Choroid plexus epithelial cell (primary cell): ENCODE measurements at places on chromosomes 5 and 9.

GRCh38 chr9:91043811-91044175, 242.2 kb downstream of the SYK start:
- DNase-seq: no peak

DNA sequence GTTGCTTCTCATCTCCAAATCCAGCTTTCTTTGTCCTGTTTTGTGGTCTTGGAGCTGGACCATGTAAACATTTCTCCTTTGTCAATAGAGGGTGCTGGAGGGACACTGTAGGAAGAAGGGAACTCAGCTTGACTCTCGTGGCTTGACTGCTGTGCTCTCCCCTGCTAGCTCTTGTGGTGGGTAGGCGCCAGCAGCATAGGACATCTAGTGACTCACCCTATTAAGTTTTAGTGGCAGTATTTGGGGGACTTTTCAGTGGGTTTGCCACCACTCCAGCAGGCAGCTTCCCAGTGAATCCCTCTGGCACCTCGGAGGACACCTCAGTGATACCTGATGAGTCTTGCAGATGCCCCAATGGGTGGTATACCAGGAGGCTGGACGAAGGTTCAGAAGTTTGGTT, 97.8 kb downstream of the TSSK1B start:
- peak; percentile 88 for DNase-seq

DNA sequence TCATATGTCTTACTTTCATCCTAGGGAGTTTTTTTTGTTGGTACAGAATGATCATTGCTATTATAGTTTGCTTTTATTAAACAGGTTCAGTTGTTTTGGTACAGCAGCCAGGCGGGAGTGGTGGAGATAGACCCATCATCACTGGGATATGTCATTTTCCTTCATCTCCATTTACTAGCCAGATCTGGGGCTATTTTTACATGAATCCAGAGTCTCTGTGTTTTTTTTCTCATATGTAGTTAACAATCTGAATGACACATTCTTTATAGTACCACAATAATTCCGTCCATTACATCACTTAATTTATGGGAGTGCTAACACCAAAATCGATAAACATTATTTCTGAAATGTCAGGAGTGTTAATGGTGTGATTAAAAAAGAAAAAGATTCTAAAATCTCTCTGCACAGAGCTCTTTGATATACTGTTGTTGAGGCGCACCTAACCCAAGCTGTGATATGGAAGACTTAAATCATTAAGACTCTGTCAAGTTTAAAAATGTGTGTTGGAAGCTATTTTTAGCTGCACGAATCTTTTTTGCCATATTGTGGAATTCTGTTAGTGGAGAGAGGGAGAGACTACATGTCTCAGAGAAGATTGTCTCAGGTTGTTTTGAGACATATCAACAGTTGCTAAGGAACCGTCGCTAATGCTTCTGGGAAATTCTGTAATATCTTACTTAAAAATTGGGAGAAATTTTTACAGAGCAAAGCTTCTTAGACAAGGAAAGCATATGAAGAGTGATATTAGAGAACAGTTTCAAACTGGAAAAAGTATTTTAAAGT, 59.6 kb downstream of the RPS23 start:
- DNase-seq: peak; percentile 13

- DNase-seq: no peak
Measured at GRCh38 chr5:68533571-68534084, 318.1 kb downstream of the PIK3R1 start.

DNA sequence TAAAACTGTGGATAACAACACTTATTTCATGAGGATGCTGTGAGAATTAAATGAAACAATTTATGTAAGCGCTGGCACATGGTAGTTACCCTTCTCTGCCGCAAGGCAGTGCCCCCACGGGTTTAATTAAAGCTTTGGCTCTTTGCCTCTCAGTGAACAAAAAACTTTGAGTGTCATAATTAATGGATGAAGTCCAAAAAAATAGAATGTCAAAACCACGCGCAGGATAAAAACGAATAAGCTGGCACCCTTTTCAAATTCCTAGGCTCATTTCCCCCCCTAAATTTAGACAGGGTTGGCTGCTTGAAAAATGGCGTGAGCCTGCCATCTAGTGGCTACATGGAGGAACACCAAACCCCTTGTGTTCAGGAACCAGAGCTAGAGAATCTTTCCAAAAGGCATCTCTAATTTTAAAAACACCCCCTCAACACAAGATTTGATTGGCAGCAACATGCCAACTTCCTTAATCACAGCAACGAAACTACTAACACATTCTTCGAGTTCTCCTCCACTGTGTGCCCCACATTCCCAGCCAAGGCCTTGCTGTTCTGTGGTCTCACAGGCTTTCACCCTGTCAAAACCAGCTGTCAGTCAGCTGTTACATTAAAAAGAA, 29.0 kb upstream of the CCNG1 start:
- DNase-seq: peak; percentile 78

GRCh38 chr9:136711751-136712689, at the start of gene DIPK1B:
Gene DIPK1B, plus strand, starts transcription at chr9:136712572. Its CDS starts 94 bp downstream, at chr9:136712666.
- DNase-seq: no peak

GRCh38 chr5:148950471-148950863, 112.4 kb downstream of the SH3TC2 start:
- no peak for DNase-seq

- peak; percentile 92 for DNase-seq
Measured at GRCh38 chr5:43019614-43020398, 20.3 kb downstream of the ANXA2R start.

- no peak for DNase-seq
Measured at GRCh38 chr5:135320718-135321484, 78.1 kb downstream of the MACROH2A1 start.
